ENCODE measurements at places on chromosomes 2 and 18. TPM values are rescaled to one million over a fixed set of nuclear protein-coding genes. Genes with fewer than 3 reads are reported as not detected.

DNA sequence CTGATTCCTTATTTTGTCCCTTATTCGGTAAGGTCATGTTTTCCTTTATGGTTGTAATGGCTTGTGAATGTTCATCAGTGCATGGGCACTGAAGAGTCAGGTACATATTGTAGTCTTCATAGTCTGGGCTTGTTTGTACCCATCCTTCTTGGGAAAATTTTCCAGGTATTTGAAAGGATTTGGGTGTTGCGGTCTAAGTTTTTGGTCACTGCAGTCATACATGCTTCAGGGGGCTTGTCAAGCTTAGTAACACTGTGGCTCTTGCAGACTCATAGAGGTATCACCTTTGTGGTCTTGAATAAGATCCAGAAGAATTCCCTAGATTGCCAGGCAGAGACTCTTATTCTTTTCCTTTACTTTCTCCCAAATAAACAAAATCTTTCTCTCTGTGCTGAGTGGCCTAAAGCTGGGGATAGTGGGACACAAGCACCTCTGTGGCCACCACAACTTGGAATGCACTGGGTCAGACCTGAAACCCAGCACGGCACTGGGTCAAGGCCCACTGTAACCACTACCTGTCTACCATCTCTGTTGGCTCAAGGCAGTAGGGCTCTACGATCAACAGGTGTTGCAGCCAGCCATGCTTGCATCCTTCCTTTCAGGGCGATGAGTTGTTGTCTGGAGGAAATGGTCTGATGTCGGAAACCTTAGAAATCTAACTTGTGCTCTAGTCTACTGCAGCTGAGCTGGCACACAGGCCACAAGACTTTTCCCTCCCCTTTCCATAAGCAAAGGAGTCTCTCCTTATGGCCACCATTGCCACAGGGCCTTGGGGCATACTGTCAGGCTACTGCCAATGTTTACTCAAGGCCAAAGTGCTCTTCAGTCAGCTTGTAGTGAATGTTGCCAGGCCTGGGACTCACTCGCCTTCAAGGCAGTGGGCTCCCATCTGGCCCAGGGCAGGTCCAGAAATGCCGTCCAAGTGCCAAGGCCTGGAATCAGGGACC lies 21.5 kb downstream of the IL1RN start:
- no peaks in the 10 kb centered on the region for H3K27me3 ChIP-seq
- H3K36me3 ChIP-seq, result no peaks in the 10 kb centered on the region
- no peak overlapping the region for H3K4me3 ChIP-seq
- peaks cover 4% of the 10 kb centered on the region for H3K4me1 ChIP-seq

DNA sequence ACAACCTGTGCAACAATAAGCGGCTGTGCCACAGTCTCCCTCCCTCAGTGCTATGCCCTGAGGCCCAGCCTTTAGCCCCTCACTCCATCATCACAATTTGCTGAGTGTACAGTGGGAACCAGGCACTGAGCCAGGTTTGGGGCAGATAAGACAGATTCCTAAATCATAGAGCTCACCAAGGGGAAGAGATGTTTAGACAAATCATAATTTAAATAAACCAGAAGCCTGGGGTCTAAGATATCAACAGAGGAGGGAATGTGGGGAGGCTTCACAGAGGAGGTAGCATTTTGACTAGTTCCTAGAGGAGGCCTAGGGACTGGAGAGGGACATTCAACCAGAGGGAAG lies 139.3 kb upstream of the EPAS1 start:
- H3K36me3 ChIP-seq, result no peaks in the 10 kb centered on the region
- H3K27me3 ChIP-seq, result no peaks in the 10 kb centered on the region
- H3K4me3 ChIP-seq, result no peak overlapping the region
- H3K27ac ChIP-seq, result no peak overlapping the region
- DNase-seq, result no peak
- H3K4me1 ChIP-seq, result no peaks in the 10 kb centered on the region

DNA sequence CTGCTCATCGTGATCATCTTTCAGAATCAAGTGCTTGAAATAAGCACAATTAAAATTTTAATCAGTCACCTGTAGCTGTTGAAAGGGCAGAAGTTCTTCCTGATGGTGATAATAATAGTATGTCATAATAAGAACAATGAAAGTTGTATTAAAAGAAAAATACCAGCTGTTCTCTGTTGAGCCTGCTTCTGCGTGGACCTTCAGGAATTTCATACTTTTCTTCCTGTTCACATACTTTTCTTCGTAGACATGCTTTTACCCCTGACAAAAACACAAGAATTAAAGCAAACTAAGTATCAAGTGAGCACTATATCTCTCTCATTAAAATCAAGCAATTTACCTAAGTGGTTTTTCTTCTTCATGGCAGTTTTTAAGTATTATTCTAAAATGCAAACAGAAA lies 79.2 kb downstream of the BARD1 start:
- H3K27ac ChIP-seq, result no peak overlapping the region
- no peak for DNase-seq
- H3K36me3 ChIP-seq, result no peaks in the 10 kb centered on the region
- no peaks in the 10 kb centered on the region for H3K27me3 ChIP-seq

DNA sequence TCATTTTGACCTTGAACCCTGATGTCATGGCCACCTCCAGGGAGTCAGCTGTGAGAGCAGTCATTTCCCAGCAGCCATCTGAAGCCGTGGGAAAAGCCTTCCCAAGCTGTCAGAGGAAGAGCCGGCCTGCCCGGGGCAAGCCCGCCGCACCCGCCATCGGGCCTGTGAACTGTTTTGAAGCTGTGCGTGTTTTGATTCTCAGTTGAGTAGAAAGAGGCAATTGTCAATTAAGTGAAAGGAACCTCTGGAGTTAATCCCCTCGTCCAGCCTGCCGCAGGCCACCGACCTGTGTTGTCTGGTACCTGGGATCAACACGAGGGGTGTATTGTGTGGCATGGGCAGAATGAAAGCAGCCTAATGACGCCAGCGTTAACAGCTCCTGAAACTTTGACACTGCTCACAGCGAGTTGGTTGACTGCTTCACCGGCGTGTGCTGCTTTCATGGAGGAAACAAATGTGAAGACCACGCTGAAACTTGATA lies 318.4 kb downstream of the AGAP1 start:
- no peaks in the 10 kb centered on the region for H3K4me1 ChIP-seq
- H3K27ac ChIP-seq, result no peak overlapping the region
- H3K27me3 ChIP-seq, result no peaks in the 10 kb centered on the region
- peaks cover 12% of the 10 kb centered on the region for H3K36me3 ChIP-seq
- no peak for DNase-seq
- no peak overlapping the region for H3K4me3 ChIP-seq

GRCh38 chr2:179106676-179107428 lies 56.9 kb upstream of the CCDC141 start:
- no peak overlapping the region for H3K27ac ChIP-seq
- H3K4me1 ChIP-seq, result peaks cover 22% of the 10 kb centered on the region
- no peak overlapping the region for H3K4me3 ChIP-seq
- no peaks in the 10 kb centered on the region for H3K27me3 ChIP-seq

DNA sequence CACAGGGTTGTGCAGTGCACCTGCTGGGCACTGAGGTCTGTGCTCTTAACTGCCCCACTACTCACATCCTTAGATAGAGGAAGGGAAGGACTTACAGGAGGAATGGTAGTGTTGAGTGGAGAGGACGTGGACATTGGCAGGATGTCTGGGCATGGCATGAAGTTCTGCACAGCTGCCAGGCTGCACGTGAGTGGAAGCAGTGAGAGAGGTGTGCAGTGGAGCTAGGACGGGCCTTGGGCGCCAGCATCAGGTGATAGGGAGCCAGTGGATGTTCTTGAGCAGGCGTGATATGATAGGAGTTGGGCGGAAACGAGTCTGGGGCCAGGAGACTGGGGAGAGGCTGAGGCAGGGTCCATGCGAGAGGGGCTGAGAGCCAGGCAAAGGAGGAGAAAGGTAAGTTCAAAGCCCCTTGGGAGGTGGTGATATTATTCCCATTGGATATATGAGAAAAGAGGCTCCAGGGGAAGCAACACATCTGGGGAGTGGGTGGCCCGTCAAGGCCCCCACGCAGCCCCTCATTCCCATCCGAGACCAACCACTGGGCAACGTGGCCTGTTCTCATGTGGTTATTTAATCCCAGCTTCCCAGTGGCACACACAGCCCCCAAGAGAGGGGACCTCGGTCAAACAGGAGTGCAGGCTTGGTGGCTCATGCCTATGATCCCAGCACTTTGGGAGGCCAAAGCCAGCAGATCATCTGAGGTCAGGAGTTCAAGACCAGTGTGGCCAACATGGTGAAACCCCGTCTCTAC lies 45.7 kb upstream of the SNED1 start:
- no peaks in the 10 kb centered on the region for H3K4me1 ChIP-seq
- no peak for DNase-seq
- no peak overlapping the region for H3K27ac ChIP-seq
- H3K4me3 ChIP-seq, result no peak overlapping the region

DNA sequence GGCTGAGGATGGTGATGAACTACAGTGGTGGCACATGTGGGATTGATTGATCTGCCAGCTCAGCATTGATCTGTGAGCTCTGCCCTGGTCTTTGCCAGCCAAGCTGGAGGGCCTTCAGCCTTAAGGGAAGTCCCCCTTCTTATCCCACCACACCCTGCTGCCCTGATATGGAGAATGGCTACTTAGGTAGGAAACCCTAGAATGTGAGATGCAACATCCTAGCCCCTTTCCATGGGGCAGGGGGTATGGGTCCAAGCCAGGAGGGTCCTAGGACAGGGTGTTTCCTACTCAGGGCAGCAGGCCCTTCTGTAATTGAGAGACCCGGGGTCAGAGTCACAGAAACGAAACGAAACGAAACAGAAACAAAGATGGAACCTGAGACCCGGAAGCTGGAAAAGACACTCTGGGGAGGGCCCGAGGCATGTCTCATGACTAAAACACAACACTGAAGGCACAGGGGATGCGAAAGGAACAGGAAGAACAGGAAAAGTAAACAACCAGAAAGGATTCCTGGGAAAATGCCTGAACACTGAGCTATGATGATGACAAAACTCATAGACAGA lies 16.9 kb upstream of the SULT1C2 start:
- H3K4me3 ChIP-seq, result no peak overlapping the region
- no peaks in the 10 kb centered on the region for H3K27me3 ChIP-seq
- DNase-seq, result no peak
- H3K36me3 ChIP-seq, result no peaks in the 10 kb centered on the region
- H3K27ac ChIP-seq, result no peak overlapping the region

The UGT1A3 gene
- total RNA-seq, result not detected

The CAB39 gene
- 63.6 TPM for total RNA-seq

The DYNAP gene
- not detected for total RNA-seq

All from HCT116 (cell line).